Adrenal gland (tissue), 19 donors: ENCODE measurements at places on chromosomes 13 and 19. TPM values are rescaled to one million over a fixed set of nuclear protein-coding genes. Genes with fewer than 3 reads are reported as not detected.

DNA sequence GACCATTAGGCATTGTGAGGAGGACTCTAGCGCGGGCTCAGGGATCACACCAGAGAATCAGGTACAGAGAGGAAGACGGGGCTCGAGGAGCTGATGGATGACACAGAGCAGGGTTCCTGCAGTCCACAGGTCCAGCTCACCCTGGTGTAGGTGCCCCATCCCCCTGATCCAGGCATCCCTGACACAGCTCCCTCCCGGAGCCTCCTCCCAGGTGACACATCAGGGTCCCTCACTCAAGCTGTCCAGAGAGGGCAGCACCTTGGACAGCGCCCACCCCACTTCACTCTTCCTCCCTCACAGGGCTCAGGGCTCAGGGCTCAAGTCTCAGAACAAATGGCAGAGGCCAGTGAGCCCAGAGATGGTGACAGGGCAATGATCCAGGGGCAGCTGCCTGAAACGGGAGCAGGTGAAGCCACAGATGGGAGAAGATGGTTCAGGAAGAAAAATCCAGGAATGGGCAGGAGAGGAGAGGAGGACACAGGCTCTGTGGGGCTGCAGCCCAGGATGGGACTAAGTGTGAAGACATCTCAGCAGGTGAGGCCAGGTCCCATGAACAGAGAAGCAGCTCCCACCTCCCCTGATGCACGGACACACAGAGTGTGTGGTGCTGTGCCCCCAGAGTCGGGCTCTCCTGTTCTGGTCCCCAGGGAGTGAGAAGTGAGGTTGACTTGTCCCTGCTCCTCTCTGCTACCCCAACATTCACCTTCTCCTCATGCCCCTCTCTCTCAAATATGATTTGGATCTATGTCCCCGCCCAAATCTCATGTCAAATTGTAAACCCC, 2.8 kb upstream of the CEACAM5 start:
- H3K4me3 ChIP-seq = no peak overlapping the region
- H3K27ac ChIP-seq = no peak overlapping the region
- no peaks in the 10 kb centered on the region for H3K4me1 ChIP-seq
- peaks cover 14% of the 10 kb centered on the region for H3K27me3 ChIP-seq
- no peak for DNase-seq

- H3K27me3 ChIP-seq = no peaks in the 10 kb centered on the region
- peak; percentile 76 for DNase-seq
- H3K4me3 ChIP-seq = no peak overlapping the region
- peak overlapping the region; percentile 85 for H3K27ac ChIP-seq
- no peaks in the 10 kb centered on the region for H3K36me3 ChIP-seq
- H3K4me1 ChIP-seq = peaks cover 62% of the 10 kb centered on the region
Measured at GRCh38 chr19:7520131-7521051, 2.0 kb upstream of the MCOLN1 start.

GRCh38 chr13:94305463-94305862, 174.0 kb downstream of the DCT start:
- H3K36me3 ChIP-seq = no peaks in the 10 kb centered on the region
- no peak overlapping the region for H3K4me3 ChIP-seq
- no peak for DNase-seq
- H3K4me1 ChIP-seq = no peaks in the 10 kb centered on the region

GRCh38 chr13:97905517-97905916, 48.0 kb upstream of the IPO5 start:
- no peak overlapping the region for H3K27ac ChIP-seq
- no peaks in the 10 kb centered on the region for H3K36me3 ChIP-seq
- H3K27me3 ChIP-seq = no peaks in the 10 kb centered on the region
- no peak overlapping the region for H3K4me3 ChIP-seq

DNA sequence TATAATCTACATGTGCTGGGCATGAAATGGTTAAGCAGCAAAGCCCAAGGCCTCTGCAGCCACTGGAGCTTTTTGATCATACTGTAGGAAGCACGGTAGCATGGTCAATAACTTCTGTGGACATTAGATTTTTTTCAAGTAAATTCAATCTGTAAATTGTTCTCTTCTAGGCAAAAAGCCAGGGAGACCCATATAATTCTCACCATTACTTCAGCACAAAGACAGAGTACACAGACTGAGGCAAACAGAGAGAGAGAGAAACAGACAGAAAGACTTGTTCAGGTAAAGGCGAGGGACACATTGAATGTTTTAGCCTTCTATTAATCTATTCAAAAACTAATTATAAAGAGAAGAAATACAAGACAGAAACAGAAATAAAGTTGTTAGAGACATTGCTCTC, 349.4 kb downstream of the RFC3 start:
- no peak overlapping the region for H3K27ac ChIP-seq
- no peak overlapping the region for H3K4me3 ChIP-seq
- no peaks in the 10 kb centered on the region for H3K36me3 ChIP-seq

DNA sequence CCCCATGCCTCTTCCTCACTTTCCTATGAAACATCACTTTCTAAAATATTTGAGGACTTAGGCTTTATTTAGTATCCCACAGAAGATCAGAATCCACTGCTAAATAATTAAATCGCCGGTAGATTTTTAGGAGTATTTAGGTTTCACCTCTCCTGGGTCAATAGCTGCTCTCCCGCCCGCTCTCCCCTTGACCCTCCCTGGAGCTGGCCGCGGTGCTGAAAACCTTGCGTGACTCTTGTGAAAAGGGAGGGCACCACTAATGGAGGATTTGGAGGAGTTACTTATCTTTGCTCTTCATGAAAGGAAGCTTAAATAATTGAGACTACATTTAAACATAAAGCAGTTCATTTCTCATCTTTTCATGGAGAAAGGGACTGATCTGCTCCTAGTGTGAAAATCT, 14.1 kb downstream of the POU4F1 start:
- DNase-seq = no peak
- no peak overlapping the region for H3K4me3 ChIP-seq
- H3K27me3 ChIP-seq = peaks cover 90% of the 10 kb centered on the region
- H3K36me3 ChIP-seq = no peaks in the 10 kb centered on the region

- no peaks in the 10 kb centered on the region for H3K36me3 ChIP-seq
- DNase-seq = no peak
- no peak overlapping the region for H3K27ac ChIP-seq
- no peaks in the 10 kb centered on the region for H3K27me3 ChIP-seq
- no peak overlapping the region for H3K4me3 ChIP-seq
- no peaks in the 10 kb centered on the region for H3K4me1 ChIP-seq
Measured at GRCh38 chr13:67278235-67278634, 48.1 kb upstream of the PCDH9 start.

DNA sequence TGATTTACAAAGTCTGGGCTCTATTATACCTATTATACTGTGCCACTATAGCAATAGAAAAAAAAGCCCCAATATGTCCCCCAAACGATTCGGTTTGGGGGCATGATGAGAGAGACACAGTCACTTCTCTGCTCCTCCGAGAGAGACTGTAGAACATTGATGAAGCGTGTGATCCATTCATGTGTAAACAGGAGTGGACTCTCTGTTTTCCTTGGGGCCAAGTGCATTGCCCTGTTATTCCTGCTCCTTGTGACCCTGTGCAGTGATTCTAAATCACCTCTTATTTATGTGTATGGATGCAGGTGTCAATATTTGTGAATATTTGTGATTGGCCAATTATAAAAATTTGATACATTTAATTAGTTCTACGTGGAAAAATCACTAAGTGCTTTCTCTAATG, 17.0 kb downstream of the F10 start:
- no peak overlapping the region for H3K4me3 ChIP-seq
- H3K4me1 ChIP-seq = no peaks in the 10 kb centered on the region
- DNase-seq = no peak
- H3K36me3 ChIP-seq = no peaks in the 10 kb centered on the region

DNA sequence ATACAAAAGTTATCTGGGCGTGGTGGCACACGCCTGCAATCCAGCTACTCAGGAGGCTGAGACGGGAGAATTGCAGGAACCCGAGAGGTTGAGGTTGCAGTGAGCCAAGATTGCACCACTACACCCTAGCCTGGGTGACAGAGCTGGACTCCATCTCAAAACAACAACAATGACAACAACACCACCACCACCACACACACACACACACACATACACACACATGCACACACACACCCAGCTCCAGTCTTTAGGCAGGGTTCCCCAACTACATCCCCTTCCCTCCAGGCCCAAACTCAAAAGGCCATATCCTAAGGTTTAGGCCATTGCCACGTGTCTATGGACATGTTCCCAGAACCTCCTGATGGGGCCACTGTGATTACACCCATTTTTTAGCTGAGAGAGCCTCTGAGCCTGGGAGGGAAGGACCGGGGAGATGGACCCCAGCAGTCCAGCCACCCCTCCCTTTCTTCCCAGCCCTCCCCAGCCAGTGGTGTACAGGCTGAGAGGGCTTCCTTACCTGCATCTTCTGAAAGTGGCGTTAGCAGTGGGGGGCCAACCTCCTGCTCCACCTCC, 9.0 kb upstream of the DMWD start:
- H3K4me3 ChIP-seq = no peak overlapping the region
- peaks cover 3% of the 10 kb centered on the region for H3K4me1 ChIP-seq

GRCh38 chr13:22135446-22135845, 464.6 kb downstream of the FGF9 start:
- H3K4me1 ChIP-seq = no peaks in the 10 kb centered on the region
- H3K27ac ChIP-seq = no peak overlapping the region
- H3K4me3 ChIP-seq = no peak overlapping the region
- DNase-seq = no peak

DNA sequence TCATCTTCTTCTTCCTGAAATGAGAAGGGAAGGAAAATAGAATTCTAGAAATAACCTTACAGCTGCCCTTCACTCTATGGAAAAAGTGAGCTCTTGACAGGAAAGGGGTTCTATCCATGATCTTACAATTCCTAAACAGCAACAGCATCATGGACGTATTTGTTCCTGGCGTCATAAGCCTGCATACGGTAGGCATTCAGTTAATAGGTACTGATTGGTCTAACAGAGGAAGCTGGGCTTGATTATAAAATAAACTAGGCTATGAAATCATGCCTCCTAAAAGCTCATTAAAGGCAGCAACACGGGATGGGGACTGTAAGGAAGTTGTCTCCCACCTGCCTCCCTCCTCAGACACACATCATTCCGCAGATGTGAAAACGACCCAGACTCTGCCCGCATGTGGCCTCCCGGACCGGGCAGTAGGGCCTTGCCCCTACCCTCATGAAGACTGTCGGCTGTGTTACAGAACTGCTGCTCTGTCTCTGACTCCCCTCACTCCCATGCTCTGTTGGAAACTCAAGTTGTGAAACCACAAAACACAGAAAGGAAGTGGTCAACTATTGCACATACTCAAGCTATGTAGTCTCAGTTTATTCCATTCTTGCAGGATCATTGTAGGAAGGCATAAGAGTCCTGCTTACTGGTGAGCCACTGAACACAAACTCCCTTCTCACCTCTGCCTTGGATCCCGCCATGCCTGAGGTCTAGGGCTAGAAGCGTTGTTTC, 129.8 kb downstream of the DLEU7 start:
- no peak overlapping the region for H3K4me3 ChIP-seq
- peak overlapping the region; percentile 48 for H3K27ac ChIP-seq
- no peak for DNase-seq
- no peaks in the 10 kb centered on the region for H3K36me3 ChIP-seq
- H3K27me3 ChIP-seq = no peaks in the 10 kb centered on the region

DNA sequence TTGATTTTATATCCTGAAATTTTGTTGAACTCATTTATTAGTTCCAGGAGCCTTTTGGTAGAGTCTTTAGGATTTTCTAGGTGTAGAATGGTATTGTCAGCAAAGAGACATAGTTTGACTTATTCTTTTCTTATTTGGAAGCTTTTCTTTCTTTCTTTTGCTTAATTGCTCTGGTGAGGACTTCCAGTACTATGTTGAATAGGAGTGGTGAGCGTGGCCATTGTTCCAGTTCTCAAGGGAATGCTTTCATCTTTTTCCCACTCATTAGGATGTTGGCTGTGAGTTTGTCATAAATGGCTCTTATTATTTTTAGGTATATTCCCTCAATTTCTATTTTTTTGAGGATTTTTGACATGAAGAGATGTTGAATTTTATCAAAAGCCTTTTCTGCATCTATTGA, 182.2 kb upstream of the SPRY2 start:
- H3K4me3 ChIP-seq = no peak overlapping the region
- no peaks in the 10 kb centered on the region for H3K4me1 ChIP-seq
- H3K36me3 ChIP-seq = no peaks in the 10 kb centered on the region
- no peak overlapping the region for H3K27ac ChIP-seq
- H3K27me3 ChIP-seq = no peaks in the 10 kb centered on the region

GRCh38 chr19:917323-918151, at the start of gene KISS1R:
TSS of gene KISS1R (plus strand) at chr19:917333. CDS start at chr19:917503, 170 bp downstream.
- H3K4me1 ChIP-seq = peaks cover 30% of the 10 kb centered on the region
- DNase-seq = no peak
- peak within 1 kb of the TSS; percentile 42 for H3K4me3 ChIP-seq
- no peak within 1 kb of the TSS for H3K27ac ChIP-seq
- no peaks in the 10 kb centered on the region for H3K36me3 ChIP-seq
- peaks cover 42% of the 10 kb centered on the region for H3K27me3 ChIP-seq

DNA sequence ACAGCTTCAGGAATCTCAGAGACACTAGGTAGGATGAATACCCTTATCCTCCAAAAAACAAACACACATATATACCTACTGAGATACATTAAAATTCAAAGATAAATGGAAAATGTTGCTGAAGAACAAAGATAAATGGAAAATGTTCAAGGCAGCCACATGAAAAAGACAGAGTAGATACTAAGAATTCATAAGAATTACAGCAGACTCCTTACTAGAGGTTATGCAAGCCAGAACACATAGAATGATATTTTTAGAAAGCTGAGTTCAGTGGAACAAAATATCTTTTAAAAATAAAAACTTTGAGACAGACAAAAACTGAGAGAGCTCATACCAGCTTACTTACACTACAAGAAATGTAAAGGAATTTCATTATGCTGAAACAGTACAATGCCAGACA, 35.6 kb downstream of the UCHL3 start:
- H3K27ac ChIP-seq = no peak overlapping the region
- H3K27me3 ChIP-seq = no peaks in the 10 kb centered on the region
- H3K36me3 ChIP-seq = no peaks in the 10 kb centered on the region
- H3K4me1 ChIP-seq = no peaks in the 10 kb centered on the region
- no peak overlapping the region for H3K4me3 ChIP-seq

GRCh38 chr13:30832377-30832776, 73.7 kb upstream of the MEDAG start:
- no peaks in the 10 kb centered on the region for H3K27me3 ChIP-seq
- H3K4me3 ChIP-seq = no peak overlapping the region
- peaks cover 11% of the 10 kb centered on the region for H3K4me1 ChIP-seq
- DNase-seq = no peak
- no peak overlapping the region for H3K27ac ChIP-seq
- H3K36me3 ChIP-seq = no peaks in the 10 kb centered on the region

DNA sequence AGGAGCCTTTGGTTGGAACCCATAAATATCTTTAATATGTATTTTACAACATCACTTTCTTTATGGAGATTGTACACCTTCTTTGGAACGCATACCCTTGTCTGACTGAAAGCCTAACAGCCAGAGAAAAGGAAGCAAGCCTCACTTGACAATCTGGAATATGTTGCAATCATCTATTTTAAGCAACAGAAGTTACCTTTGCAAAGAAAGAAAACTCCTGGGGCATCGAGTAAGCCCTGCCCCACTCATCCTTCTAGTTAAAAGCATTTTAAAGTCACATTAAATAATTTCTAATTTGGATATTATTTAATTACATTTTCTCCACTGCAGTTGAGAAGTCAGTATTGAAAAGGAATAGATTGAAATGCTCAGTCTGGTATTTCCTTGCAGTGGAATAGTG, 542.7 kb downstream of the MYO16 start:
- no peak overlapping the region for H3K4me3 ChIP-seq
- H3K27ac ChIP-seq = no peak overlapping the region
- H3K27me3 ChIP-seq = no peaks in the 10 kb centered on the region

ZNF83 gene
- polyA plus RNA-seq = 50.0 TPM

IFNL1 gene
- polyA plus RNA-seq = not detected

SLITRK5 gene
- 0.08 TPM for polyA plus RNA-seq

MYO1F gene
- polyA plus RNA-seq = 11.7 TPM

SMIM44 gene
- polyA plus RNA-seq = not detected

ZNF491 gene
- 2.2 TPM for polyA plus RNA-seq

RFPL4A gene
- polyA plus RNA-seq = not detected

KLF1 gene
- polyA plus RNA-seq = not detected

TM9SF2 gene
- 22.7 TPM for polyA plus RNA-seq
